ENCODE measurements at places on chromosomes 3 and 15.

DNA sequence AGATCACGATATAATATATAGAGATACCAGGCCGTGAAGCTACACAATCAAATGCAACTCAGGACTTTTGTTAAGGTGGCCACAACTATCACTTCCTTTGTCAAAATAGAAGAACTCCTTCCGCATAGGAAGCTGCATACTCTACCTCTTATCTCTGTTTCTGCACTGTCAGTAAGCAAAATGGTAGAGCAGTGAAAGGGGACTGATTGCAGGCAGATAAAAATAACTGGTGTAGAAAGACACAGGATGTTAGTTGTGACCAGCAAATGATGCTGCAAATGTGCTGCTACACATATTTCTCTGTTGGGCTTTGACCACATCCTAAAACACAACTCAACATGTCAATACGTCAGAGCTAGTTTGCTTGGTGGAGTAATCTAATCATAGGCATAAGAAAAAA is 16.3 kb upstream of the TRAT1 start:
- no peak for DNase-seq

GRCh38 chr15:73677146-73677607 is 7.0 kb upstream of the CD276 start:
- peak; percentile 25 for DNase-seq

- DNase-seq, result no peak
Observed at GRCh38 chr3:9192248-9193025, 57.0 kb downstream of the SRGAP3 start.

- DNase-seq, result no peak
Observed at GRCh38 chr15:40942337-40942854, 10.9 kb upstream of the CHAC1 start.

- no peak for DNase-seq
Observed at GRCh38 chr3:120983841-120984240, 75.8 kb downstream of the STXBP5L start.

DNA sequence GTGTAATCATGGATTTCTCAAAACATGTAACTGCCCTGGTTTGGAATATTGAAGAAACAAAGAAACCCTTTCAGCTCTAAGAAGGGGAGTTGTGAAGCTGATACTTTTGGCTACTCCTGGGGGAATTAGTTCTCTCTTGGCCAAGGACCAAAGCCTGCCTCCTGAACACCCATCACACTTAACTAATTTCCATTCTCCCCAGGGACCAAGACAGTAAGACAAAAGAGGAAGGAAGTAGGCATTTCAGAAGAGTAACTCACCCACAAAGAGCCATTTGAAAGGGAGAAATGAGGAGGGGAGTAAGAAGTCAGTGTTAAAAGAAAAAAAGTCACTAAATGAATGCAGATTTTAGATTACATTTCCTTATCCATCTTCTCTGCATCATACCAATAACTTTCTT is 328.0 kb upstream of the SOX2 start:
- no peak for DNase-seq

DNA sequence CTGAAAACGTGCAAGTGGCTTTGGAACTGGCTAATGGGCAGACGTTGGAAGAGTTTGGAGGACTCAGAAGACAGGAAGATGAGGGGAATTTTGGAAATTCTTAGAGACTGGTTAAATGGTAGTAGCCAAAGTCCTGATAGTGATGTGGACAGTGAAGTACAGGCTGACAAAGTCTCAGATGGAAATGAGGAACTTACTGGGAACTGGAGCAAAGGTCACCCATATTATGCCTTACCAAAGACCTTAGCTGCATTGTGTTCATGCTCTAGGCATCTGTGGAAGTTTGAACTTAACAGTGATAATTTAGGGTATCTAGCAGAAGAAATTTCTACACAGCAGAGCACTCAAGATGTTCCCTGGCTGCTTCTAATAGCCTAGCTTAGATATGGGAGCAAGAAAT is 28.6 kb upstream of the SERPINI2 start:
- no peak for DNase-seq

DNA sequence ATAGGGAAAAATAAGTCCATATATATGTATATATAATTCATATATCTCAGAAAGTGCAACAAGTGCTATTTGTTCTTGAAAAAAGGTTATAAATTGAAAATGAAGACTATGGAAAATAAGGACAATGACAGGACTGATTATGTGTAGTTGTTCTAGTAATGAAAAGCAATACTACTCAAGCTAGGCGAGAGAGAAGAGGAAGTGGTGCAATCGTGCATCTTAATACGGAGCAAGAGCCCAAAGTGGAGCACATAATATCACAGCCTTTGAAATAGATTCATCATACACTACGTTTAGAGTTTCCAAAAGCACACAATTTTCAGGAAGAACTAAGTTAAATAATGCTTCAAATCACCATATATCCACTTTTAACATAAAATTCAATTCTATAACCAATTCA is 87.9 kb downstream of the ULK4 start:
- no peak for DNase-seq
